ENCODE measurements at places on chromosomes 11 and 22.

DNA sequence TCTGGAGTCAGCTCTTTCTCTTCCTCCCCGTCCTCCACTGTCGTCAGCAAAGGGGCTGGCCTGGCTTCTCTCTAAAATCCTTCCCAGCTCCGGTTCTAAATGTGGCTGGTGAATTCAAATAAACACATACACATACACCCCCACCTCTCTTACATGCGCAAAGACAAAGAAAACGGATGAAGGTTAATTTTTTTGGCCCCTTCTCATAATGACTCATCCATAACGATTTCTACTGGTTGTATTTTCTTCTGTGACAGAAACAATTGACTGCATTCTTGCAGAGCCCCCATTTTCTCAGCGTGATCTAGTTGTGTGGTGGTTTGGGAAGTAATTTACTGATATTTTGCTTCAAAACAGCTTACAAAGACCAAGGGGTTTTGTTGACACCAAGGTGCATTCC is 130.0 kb upstream of the NTM start:
- DNase-seq: no peak

- no peak for DNase-seq
These were observed 473 bp downstream of the TXN2 start for GRCh38 chr22:36480941-36481392.

- DNase-seq: peak; percentile 25
These were observed 3.3 kb upstream of the RAG1 start for GRCh38 chr11:36564376-36565030.

GRCh38 chr22:38935023-38935422 is 22.4 kb upstream of the APOBEC3A start:
- DNase-seq: no peak

DNA sequence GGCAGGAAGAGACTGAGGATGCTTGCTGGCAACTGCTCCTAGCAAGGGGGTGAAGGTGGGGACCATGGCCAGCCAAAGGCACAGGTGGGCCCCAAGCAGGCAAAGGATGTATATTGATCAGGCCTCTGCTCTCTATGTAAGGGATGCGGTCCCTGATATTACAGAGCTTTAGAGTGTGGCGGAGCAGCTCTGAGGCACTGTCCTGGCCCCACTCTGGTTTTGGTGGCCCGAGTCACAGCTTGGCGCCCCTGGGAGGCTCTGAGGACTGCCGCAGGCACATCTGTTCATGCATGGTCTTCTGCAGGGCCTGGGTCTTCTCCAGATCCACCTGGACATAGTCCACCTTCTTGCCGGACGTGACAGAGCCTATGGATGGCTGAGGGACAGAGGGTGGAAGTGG is 45.5 kb downstream of the GAB4 start:
- DNase-seq: no peak

GRCh38 chr11:57490456-57491248 is 24.9 kb downstream of the SLC43A1 start:
- no peak for DNase-seq

- DNase-seq: no peak
These were observed 63.3 kb downstream of the LIF start for GRCh38 chr22:30183271-30183670.

- no peak for DNase-seq
These were observed 396 bp downstream of the TEF start for GRCh38 chr22:41382098-41382578.

GRCh38 chr11:35622070-35622469 is 3.8 kb downstream of the FJX1 start:
- DNase-seq: no peak

DNA sequence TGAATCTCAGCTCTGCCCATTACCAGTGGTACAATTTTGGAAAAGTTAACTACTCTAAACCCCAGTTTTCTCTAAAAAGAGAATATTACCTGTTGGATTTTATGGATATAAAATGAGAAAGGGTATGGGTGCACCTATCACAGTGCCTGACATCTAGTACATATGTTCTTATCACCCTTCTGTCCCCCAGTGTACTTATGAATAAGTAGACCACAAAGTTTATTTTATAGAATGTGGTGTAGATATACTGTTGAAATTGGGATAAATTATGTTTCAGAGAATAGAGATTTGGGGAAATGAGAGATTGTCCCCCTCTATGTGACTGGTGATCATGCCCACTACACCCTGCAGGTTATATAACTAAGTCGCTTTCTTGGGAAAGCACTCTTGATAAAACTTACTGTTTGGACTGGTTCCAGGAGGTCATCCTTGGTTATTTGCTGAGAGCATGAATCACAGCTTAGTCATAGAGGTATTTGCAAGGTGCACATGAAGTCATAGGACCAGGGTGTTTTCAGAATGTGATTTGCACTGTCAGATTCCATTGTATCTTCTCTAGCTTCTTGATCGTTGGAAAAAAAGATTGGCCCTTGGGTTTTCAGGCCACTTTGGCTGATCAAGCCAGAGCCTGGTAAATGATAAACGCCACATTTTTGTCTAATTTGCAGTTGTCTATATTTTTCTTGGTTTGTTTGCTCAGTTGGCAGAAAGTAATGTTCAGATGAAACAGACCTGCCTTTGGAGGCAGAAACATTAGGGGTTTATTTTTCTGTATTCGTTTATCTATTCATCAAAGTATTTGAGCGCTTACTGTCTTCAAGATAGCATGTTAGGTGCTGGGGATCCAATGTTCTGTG is 21.3 kb downstream of the STX3 start:
- DNase-seq: no peak

- DNase-seq: no peak
These were observed 12.5 kb downstream of the RAC2 start for GRCh38 chr22:37231406-37232139.

- DNase-seq: no peak
These were observed 9.0 kb upstream of the BID start for GRCh38 chr22:17783312-17783711.

- DNase-seq: peak; percentile 36
These were observed 38.5 kb upstream of the CYP2D6 start for GRCh38 chr22:42169055-42169469.

DNA sequence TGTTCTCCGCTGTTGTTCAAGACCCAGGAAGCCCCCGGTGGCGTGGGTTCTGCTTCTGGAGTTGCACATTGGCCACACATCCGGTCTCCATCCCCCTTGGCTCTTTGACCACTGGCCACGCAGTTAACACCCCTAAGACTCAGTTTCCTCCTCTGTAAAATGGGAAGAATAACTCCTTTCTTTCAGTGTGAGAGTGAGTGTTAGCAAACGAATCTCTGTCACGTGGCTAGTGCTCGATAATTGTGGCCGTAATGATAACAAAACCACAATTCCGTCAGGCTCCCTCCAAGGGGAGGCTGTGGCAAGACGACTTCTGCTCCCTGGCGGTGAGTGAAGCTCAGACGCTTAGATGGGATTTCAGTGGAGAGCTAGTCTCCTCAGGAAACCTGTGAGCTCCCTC is 315.2 kb upstream of the B3GAT1 start:
- DNase-seq: no peak

DNA sequence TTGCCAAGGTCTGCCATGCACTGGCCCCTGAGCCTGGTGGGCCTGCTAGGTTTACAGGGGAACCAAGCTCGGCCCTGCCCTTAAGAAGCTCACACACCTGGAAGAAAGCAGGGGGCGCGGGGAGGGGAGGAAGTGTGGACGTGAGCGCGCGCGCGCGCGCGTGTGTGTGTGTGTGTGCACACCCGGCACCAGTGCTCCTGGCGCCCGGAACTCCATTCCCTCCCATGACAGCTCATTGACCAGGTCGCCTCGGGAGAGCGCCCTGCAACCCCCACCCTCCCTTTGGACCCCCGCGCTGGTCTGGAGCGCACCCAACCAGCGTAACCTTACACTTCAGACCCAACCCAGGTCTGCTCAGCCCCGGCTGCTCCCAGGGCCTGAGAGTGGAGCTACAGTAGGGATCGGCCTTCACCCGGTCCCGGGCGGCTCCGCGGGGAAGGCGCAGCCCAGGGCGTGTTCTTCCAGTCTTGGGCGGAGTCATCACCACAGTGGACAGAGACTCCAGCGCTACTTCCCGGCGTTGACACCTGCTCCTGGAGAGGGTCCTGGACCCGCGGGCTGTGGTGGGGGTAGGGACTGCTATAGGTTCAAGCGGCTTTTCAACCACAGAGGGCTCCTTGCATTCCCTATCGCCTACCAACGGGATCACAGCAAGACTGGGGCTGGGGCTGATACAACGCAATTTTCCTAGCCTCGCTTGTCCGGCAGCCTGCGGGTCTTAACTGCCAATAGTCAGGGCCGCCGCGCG is 1.5 kb downstream of the GALNT18 start:
- no peak for DNase-seq

GRCh38 chr22:48070083-48070482 is 1307.6 kb downstream of the TBC1D22A start:
- DNase-seq: no peak

DNA sequence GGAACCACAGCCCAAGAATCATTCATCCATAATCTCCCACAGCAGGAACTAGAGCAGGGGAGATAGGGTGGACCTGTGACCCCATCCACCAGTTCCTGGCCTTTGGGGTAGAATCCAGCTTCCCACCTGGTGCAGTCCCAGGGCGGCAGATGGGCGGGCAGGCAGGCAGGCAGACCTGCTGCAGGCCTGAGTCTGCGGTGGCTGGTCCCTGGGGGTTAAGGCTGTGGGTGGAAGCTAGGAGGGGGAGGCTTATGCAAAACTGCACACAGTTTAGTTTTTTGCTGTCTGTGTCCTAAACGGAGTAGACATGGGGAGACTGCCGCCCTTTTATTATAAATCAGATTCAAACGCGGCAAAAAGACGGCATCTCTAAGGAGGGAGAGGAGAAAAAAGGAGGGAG is 4.5 kb upstream of the NEFH start:
- DNase-seq: no peak

DNA sequence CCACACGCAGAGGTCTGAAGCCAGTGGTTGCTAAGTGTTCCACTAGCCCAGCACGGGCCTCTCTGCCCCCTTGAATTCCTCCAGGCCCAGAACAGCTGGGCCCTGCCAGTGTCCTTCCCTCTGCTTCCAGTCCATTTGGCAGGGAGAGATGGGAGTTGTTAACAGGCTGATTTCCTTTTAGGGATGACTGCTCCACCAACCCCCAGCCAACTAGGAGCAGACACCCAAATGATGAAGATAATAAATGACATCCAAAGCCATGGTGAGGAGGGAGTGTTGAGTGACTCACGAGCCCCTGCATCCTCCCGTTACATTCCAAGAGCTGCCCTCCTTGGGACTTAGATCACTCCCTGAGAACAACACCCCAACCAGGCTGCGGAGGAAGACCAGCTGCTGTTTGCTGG is 20.6 kb downstream of the PARVA start:
- peak; percentile 80 for DNase-seq

- DNase-seq: no peak
These were observed 38.3 kb downstream of the MADD start for GRCh38 chr11:47308050-47308823.

- DNase-seq: no peak
These were observed 22.8 kb downstream of the PIK3C2A start for GRCh38 chr11:17184882-17185587.

- DNase-seq: no peak
These were observed 8.8 kb upstream of the PANX2 start for GRCh38 chr22:50161508-50162390.

DNA sequence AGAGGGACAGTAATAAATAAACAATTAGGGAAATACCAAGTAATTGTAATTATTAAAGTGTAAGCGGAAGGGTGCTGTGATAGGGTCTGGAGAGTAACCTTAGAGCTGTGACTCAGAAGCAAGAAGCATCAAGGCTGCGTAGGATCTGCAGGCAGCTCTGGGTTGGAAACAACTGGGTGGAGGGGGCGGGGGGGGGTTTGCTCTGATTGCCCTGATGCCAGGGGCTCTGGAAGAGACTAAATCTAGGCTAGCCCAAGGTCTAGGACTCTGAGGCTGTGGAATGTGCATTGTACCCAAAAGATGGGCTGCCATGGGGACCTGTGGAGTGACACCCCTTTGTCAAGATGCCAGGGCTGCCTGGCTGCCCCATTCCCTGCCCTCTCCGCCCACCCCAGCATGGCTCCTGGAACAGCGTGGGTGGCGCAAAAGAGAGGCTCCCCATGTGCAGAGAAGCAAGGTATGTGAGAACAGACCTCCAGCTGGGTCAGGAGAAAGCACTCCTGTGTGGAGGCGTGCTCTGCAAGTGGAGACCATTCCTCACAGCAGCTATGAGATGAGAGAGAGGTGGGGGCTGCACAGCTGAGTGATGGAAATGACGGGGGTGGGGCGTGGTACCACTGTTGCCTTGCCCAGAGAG is 101.1 kb upstream of the CRYBB3 start:
- no peak for DNase-seq

All from HFF-Myc (cell line).